Vagina (tissue), 2 donors: ENCODE measurements at places on chromosomes 1 and 21.

DNA sequence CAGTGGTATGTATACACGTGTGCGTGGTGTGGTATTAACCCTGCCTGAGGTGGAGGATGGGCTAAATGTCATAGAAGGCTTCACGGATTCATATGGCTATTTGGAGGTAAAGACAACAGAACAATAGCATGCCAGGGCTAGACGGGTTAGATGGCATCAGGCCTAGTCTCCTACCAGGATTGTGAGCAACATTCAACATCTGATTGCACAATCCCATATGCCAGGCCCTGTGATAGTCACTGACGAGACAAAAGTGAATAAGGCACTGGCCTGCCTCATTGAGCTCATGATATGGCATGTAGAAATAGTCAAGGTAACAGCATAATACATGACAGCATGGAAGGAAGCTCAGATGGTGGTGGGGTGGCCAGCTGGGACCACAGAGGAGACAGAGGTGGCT, 167.1 kb upstream of the BEND5 start:
- no peak for DNase-seq

GRCh38 chr1:200774311-200774710, 35.6 kb downstream of the CAMSAP2 start:
- no peak for DNase-seq

DNA sequence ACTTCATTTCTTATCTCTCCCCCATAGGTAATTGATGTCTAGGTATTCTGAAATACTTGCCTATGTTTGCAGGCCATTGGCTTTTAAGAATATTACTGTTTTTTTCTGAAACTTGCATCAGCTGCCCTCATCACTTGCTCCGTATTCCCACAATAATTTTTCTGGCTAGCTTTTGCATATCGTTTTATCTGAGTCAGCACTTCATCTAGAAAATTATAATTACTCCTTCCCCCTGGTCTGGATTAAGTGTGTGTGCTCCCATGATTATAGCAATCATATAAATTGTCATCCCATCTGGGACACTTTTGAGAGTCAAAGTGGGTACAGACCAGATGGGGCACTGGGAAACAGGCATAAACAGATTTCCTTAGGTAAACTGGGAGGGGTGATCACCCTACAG, 583.2 kb upstream of the B3GALT2 start:
- DNase-seq = no peak

GRCh38 chr1:25247829-25248754, 838 bp upstream of the RSRP1 start:
- DNase-seq = no peak

DNA sequence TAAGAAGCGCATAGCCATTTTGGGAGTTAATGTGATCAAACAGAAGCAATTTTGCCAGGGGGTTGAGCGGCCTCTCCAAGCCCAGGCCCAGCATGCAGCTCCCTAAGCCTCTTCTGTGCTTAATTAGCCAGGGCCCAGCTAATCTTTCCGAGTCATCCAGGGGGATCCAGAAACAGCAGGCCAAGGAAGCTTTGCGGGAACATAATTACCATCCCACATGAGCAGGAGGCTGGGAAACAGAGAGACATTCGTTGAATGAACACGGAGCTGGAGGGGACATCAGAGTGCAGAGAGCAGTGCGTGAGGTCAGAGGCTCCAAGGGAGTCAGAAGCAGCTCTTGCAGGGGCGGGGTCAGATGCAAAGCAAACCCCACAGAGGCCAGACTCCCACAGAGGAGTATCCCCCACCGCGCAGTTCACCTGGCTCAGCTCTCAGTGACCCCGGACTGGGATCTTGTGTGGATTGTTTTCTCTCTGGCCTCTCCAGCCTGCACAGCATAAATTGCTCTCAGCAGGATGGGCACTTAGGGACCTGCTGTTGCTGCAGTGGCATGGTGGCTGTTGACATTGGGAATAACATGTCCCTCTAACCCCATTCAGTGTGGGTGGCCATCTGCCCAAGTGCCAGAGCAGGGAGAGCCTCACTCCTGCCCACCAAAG, 657.4 kb downstream of the AJAP1 start:
- DNase-seq = no peak
